ENCODE measurements at places on chromosomes 4 and X.

DNA sequence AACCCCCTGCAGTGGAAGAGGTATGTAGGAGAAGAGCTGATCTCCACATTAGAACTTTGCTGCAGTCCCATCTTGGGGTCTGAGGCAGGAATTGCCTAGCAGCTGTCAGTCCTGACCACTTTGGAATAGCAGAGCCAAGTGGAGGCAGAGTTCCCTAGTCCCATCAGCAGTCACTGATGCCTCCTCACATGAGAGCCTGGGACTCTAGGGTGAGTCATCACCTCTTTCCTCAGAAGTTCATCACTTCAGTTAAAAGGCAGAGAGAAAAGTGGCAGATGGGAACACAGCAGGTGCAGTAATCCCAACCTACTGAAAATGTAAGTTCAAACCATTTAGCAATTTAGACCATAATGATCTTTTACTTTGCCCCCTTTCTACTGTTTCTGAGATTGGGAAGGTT is 73.9 kb upstream of the MED14 start:
- no peak for DNase-seq

- DNase-seq, result peak; percentile 2
These were observed 47.3 kb upstream of the SCML1 start for GRCh38 chrX:17689971-17690409.

- DNase-seq, result no peak
These were observed 98.3 kb downstream of the SORBS2 start for GRCh38 chr4:185713731-185714130.

- DNase-seq, result no peak
These were observed 16.1 kb downstream of the AFP start for GRCh38 chr4:73451981-73452747.

GRCh38 chr4:7805533-7806337 is 133.9 kb downstream of the AFAP1 start:
- no peak for DNase-seq

DNA sequence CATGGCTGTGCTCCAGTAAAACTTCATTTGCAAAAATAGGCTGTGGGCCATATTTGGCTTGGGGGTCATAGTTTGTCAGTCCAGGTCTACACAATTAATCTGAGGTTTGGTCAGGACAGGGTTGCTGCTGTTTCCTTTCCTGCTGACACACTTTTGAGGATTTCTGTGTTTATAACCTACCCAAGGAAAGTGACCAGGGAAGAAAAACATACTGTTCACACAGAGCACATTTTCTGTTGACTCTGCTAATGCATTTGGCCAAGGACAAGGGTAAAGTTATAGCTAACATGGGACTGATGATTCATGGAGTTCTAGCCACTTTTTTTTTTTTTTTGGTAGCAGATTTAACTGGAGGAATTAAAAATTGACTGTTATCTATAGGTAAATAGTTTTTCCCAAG is 43.9 kb upstream of the GEMIN8 start:
- DNase-seq, result no peak

DNA sequence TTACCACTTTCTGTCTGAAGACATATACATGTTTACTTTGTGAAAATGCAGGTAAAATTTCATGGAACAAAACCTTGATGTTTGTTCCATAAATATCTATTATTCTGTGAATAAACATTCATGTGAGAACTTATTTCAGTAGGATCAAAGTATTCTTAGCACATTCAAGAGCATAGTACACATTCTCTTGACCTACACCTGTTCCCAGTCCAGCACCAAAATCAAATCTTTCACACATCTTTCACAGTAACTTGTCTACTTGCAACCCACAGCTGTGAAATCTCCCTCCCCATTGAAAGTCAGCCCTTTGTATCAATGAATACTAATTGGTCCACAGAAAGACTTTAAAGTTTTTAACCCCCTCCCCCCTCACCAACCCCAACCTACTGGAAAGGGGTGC is 283.2 kb downstream of the GPC3 start:
- DNase-seq, result no peak

DNA sequence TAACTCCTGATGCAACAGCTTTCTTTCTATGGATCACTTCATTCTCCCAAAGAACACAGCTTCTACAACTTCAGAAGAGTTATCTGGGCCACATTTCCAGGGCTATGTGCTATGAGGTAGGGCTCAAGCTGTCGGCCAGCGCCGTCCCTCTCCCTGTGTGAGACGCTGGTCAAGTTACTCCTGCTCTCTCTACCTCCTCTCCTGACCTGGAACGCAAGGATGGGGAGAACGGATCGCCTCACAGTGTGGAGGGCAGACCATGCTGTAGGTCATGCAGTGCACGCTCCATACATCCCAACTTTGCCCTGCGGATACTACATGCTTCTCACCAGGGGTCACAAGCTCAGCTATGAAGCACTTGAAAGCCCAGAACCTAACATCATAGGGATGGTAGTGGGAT is 42.4 kb downstream of the JAKMIP1 start:
- no peak for DNase-seq

- DNase-seq, result no peak
These were observed at the start of gene ZFX for GRCh38 chrX:24149351-24150050. Gene ZFX (plus strand): TSS chrX:24149729. CDS start chrX:24172743, 23,014 bp downstream.

GRCh38 chr4:84362896-84363655 is 136.0 kb downstream of the NKX6-1 start:
- DNase-seq, result no peak

DNA sequence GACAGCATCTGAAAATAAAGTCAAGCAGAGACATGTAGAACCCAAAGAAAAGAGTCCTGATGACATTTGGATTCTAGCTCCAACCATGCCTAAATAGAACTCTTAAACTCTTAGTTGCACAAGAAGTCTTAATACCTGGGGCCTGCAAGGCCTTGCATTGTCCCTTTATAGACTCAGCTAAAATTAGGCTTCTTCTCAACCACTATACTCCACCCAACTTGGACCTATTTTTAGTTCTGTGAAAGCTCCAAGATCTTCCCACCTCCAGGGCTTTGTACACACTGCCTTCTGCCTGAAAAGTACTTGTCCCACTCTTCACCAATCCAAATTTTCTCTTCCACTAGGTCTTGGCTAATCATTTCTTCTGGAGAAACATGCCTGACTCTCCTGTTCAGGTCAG is 36.5 kb downstream of the PLK4 start:
- DNase-seq, result no peak

DNA sequence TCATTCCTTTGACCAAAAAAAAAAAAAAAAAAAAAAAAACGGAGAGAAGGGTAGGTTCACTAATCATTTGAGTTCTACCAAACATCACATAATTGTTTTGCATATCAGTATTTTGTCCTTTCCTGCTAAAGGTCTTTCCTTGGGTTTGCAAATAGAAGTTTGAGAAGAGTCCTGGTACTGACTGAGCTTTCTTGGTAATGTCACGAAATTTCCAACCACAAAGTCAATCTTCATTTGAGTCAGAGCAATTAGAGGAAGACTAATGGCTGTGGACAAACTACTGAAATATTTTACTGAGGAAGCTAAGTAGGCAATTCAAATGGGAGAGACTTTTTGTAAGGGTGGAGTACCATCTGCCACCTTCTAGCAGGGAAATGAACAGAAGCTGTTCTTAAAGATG is 21.7 kb upstream of the CD40LG start:
- DNase-seq, result no peak

GRCh38 chrX:2618516-2618915 is 72.6 kb upstream of the CD99 start:
- no peak for DNase-seq

- no peak for DNase-seq
These were observed 584 bp downstream of the TMEM271 start for GRCh38 chr4:575281-576141.

- no peak for DNase-seq
These were observed at the start of gene NDNF for GRCh38 chr4:121072224-121073003. Gene NDNF (minus strand): TSS chr4:121072535. CDS start chr4:121045837, 26,698 bp downstream.

DNA sequence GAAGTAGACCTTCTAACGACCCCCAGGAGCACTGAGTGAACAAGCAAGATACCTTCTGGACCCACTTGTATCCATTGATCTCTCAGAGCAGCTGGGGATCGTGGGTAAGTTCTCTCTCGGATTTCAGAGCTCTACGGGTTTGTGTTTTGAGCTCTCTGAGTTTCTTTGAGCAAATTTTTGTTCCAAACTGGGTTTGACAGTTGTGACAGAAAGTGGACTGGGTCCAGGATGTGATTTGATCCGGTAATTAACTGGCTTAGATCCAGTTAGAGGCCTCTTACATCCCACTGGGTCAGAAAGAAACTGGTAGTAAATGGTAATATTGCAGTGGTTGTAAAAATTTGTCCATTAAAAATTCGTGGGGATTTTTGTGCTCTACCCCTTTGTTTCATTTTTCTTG is 459.2 kb downstream of the INPP4B start:
- DNase-seq, result no peak

GRCh38 chrX:12423346-12423745 is 285.1 kb downstream of the FRMPD4 start:
- DNase-seq, result no peak

GRCh38 chrX:130975947-130976346 is 72.9 kb upstream of the ENOX2 start:
- DNase-seq, result no peak

GRCh38 chr4:38177641-38178391 is 217.6 kb downstream of the PTTG2 start:
- DNase-seq, result no peak

DNA sequence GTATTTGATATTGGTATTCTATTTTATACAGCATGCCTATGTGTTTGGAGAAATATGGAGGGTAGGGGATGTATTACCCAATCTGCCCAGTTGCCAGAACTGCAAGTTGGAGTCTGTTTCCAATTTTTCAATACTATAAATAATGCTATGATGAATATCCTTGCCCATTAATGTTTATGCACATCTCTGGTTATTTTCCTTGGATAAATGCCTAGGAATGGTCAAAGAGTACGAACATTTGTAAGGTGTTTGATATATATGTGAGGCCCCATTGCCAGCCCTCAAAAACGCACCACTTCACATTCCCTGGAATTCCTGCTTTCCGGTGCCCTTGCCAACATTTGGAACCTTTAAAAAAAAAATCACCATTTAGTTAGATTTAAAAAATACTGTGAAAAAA is 34.3 kb downstream of the CLDN34 start:
- DNase-seq, result no peak

- no peak for DNase-seq
These were observed 63.3 kb downstream of the EFNB1 start for GRCh38 chrX:68892134-68892533.

GRCh38 chr4:156962528-156962974 is 9.0 kb downstream of the PDGFC start:
- DNase-seq, result no peak

- DNase-seq, result no peak
These were observed 103.1 kb upstream of the TEX13D start for GRCh38 chrX:124229374-124229773.

DNA sequence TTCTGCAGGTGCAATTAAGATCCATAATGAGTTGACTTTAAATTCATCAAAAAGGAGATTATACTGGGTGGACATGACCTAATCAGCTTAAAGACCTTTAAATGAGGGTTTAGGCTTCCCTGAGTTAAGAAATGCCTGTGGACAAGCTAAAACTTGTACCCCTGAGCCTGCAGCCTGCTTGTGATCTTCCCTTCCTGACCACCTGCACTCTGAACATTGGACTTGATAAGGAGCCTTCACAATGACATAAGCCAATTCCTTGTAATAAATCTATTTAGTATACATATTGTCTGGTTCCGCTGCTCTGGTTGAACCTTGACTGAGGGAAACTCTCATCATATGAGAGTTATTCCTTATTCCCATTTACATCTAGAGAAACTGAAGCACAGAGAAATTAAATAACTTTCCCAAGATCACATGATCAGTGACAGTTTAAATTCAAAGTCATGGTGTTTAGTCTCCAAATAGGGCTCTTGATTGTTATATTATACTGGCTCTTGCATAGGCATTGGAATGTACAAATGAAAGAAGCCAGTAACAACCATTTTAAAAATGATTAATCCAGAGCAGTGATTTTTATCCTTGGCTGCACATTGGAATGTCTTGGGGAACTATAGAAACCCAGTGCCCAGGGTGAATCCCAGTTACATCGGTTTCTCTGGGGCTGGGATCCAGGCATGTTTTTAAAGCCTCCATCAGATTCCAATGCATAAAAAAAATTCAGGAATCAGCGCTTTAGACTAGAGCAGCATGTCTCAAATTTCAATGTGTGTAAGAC is 136.1 kb downstream of the MSL3 start:
- no peak for DNase-seq

- DNase-seq, result no peak
These were observed 51.4 kb upstream of the IL13RA1 start for GRCh38 chrX:118675966-118676349.

GRCh38 chr4:155342142-155342541 is 34.6 kb downstream of the MAP9 start:
- DNase-seq, result no peak

DNA sequence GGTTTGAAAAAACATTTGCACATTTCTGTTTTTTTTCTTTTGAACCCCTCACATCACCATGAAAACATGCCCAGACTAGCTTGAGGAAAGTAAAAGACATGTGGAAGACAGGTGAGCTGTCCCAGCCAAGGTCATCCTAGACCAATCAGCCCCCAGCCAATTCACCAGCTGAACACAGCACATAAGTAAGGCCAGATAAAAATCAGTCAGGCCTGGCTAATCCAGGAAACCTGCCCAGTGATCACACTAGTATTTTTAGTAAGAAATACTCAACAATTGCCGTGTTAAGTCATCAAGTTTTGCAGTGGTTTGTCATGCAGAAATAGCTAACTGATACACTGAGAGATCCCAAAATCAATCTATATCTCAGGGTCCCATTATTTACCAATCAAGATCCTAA is 4.4 kb upstream of the SMR3A start:
- no peak for DNase-seq

DNA sequence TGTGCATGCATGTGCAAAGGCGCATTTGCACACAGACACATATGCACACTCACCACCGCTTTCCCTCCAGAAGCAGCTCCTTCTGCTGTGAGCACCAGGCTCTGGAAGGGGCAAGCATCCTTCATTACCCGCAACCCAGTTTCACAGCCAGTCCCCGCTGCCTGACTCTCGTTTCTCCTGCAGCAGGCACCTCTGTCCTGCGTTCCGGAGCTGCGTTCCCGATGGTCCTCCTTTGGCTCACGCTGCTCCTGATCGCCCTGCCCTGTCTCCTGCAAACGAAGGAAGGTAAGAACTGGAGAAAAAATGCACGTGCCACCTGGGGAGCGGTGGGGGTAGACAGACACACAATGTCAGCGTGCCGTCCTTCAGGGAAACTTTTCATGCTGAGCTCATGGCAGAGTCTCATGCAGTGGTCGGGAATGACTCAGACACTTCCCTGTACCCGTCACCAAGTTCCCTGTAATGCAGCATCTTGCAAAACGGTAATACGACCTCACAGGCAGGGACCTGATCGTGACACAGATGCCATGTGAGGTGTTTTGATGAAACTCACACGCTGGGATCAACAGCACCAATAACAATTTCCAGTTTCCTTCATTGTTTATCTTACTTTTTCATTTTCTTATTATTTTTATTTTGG is 5.1 kb downstream of the IL3RA start:
- DNase-seq, result no peak

GRCh38 chr4:152848508-152848907 is 68.8 kb downstream of the ARFIP1 start:
- DNase-seq, result no peak

Data from thoracic aorta (tissue), 2 donors.